ENCODE measurements at places on chromosomes 2 and 18.

GRCh38 chr2:64947885-64948284, 41.3 kb upstream of the SLC1A4 start:
- DNase-seq = no peak

DNA sequence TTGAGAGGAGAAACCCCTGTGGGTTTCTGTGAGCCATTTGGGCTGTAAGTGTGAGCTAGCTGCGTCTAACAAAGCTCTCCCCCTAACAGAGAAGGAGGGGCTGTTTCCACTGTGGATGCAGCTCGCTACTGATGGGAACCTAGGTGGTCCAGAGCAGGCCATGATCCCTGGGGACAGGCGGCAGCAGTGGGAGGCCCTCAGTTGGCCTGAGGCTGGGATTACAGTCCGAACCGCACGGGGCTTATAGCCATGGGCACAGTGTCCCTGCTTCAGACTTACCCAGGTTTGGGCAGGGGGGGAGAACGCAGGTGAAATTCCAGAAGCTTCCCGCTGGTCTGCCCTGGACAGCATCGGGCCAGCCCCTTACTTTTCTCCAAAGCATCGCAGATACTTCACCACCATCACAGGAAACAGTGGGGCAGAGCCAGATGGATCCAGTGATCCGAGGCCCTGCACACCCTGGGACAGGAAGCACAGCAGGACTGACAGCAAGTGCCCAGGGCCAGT, 139.4 kb downstream of the SEPTIN10 start:
- no peak for DNase-seq

GRCh38 chr2:239291475-239292350, 109.1 kb downstream of the HDAC4 start:
- DNase-seq = no peak

- DNase-seq = no peak
Observed at GRCh38 chr2:180057706-180058412, 50.8 kb upstream of the CWC22 start.

DNA sequence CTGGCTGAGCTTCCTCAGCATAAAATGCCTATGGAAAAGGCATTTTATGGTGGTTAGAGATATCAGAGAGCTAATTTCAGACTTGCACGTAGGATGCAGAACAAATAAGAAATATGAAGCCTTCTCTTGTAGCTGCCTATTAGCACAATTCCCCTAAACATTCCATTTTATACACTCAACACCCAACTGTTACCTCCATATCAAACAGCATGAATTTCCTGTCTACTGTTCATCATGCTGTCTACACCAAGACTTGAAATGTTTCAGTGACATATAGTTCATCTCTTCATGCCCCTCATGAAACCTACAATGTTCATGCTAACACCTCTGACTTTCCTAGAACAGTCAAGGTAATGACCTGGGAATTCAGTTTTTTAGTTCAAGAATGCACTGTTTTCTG, 249.9 kb downstream of the PIEZO2 start:
- no peak for DNase-seq

DNA sequence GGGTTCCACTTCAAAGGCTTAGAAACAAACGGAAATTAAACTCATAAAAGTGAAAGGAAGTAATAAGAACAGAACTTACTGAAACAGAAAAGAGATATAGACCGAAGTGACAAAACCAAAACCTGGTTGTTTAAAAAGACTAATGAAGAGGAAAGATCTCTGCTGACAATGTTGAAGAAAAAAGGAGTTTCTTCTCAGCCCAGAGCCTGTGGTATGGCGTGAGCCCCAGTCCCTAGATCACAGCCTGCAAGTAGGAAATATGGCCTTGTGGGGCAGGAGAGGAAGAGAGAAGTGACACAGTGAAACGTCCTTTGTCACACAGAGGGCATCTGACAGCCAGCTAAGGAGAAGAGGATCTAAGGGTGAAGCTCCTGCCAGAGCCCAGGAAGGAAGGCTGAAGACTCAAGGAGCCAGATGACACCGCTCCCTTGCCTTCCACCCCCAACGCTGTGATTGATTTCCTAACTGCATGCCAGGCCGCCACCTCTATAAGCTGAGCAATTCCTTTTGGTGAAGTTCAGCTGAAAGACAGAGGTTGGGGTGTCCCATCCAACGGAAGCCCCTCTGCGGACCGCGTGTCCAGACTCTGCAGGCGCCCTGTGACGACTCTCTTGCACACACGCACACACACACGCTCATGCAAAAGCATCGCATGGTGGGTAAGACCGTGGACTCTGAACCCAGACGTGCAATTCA, 141.1 kb downstream of the HDAC4 start:
- DNase-seq = no peak

GRCh38 chr2:186308347-186308746, 177.7 kb upstream of the ZC3H15 start:
- DNase-seq = peak; percentile 31

DNA sequence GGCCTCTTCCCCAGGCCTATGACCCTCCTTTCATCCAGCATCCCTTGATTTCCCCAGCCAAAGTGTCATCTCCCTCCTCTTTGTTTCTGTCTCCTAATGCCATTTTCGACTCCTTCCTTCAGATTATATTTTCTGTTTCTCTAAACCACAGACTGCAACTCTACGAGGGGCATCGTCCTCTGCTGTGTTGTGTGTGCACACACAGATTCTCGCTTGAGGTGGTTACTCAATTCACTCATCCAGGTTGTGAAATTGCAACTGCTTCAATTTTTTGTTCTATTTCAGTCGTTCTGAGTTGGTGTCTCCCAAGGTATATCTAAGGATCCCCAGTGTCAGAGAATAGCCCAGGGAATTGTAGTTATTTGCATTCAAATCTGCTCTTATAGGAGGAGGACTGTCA, 113.5 kb upstream of the NDUFV2 start:
- DNase-seq = no peak

DNA sequence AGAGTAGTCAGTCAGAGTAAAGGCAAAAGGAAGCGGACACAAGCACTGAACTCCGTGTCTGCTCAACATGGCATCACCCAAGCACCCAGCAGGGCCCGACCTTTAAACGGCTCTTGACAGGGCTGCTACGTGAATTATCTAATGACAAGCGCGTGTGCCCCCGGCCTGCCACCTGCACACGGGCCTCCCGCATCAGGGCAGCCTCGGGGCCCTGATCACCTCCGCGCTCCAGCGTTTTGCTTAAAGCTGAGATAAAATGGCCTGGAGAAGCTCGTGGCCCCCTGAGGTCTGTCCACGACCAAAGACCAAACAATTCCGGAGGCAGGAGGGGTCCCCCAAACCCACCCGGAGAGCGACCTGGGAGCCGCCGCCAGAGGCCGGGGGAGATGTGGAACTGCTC, 376 bp downstream of the NDUFA10 start:
- DNase-seq = peak; percentile 26

DNA sequence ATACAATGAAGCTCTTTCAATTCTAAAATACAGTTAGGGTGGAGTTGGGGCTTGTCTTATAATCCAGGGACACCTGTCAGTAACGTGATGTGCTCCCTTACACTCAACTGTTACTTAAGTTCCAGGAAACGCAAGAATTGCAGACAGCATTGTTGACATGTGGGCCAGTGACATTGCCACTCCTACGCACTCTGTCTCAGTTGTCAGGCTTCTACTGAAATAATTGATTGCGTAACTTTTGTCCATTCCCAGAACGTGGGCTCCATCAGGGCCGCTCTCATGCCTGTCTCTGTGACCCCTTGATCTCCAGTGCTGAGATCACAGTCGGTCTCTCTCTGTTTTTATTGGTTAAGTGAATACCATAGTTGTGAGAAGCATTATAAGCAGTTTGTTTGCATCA, 487.8 kb downstream of the GALR1 start:
- DNase-seq = no peak

DNA sequence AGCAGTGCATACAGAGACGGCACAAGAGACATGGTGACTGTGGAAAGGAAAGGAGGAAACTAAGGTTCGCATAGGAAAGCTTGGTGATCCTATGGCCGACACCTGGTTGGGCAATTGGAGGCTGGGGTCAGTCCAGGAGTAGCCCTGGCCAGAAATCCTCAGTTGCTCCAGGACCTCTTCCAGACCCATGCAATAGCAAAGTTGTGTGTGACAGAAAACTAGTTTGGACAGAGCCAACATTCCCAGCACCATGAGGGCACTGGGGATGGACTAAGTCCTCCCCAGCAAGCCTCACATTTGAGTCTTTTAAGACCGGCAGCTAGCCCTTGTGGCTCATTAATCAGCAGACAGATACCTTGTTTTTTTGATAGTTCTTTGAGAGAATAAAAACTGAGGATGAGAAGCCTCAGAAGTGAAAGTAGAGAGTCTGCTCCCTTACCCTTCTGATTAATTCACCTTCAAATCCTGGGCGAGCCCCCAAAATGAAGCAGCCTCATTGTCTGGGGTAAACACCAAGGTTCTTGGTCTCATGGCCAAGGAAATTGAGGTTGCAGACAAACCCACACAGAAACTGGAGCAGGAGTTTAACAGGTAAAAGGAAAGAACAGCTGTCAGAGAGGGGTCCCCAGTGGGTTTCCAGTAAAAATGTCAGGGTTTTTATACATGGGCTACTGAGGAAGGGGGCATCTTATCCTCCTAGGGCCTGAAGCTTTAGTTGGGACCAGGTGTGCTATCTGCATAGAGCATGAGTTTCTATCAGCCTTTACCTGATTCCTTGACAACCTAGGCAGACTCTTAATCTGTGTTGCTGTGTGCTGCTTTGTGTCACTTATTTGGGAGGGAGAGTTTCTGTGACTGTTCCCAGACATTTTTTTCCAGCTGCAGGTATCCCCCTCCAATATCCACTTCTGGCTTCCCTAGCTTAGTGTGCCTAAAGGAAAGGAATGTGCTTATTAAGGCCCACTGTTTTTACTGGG, 39.1 kb downstream of the STK17B start:
- peak; percentile 36 for DNase-seq

DNA sequence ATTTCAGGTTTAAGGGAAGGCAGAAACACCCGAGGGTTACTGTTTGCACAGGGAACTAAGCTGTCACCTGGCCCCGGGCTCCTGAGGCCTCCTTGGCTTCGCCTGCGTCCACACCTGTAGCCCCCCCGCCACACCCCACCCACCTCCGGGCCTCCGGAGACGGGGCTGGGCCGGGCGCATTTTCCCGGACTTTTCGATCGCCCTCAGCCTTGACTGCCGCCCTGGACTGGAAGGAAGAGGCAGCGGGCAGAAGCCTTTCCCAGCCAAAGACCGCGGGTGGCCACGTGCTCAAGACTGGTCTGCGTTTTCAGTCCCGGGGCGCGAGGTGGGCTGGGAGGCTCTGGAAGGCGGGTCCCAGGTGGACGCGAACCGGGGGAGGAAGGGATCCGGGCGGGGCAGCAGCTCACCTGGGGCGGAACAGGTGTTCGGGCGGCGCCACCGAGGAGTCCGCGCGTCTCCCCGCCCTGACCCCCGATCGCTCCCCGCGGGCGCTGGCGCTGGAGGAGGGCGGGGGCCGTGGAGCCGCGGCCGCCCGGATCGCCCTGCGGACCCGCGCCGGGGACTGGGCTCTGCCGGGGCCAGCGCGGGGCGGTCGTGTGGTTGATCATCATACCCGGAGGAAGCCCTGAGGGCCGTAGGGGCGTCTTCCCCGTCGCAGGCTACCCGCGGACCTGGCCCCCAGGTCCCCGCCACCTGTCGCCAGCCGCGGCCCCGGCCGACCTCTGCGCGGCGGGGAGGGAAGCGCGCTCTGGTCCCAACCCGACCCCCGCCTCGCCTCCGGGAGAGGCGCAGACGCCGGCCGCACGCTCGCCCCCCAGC, 3.2 kb downstream of the ID2 start:
- peak; percentile 44 for DNase-seq

DNA sequence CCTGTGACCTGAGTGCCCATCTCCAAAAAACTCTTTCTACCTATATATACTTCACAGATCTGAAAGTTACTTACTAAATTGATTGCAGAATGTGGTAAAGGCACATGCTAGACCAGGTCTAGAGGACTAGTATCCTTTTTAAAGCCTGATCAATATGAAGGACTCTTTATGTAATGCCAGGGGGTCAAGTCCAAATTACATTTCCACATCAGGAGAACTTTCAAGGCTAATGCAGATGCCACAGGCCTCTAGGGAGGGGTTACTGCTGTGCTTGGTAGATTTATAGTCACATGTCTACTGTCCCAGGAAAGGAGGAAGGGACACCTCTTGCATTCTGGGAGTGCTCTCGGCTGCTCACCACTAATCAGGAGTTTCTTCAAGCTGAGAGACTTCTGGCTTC, 118.4 kb upstream of the NOSTRIN start:
- no peak for DNase-seq

GRCh38 chr2:172462849-172463381, 35.5 kb downstream of the ITGA6 start:
- DNase-seq = no peak

DNA sequence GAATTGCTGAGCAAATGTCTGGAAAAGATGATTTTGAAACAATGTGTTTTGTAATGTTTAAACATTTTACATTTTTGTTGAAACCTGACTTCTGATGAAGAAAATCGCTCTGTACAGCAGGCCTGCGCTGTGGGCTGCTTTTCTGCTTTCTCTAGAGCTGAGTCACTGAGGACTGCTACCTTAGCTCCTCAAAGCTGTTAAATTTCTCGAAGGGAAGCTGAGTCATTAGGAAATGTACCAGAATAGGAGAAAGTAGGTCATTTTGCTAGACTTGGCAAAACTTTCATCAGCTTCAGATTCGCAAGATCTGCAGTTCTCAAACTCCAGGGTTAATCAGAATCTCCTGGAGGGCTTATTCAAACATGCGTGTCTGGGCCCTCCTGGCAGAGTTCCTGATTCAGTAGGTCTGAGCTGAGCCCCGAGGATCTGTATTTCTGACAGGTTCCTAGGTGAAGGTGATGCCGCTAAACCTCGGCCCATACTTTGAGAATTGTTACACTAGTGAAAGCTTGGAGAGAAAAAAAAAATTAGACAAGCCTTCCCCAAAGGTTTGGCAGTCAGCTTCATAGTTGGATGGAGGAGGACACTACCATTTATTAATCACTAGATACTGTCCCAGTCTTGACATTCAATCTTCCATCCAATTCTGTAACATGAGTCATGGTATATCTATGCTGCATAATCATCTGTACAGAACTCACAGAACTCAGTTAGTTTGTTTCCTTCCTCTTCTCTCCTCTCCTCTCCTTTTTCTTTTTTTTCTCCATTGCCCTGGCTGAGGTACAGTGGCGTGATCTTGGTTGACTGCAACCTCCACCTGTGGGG, 297.6 kb downstream of the PARD3B start:
- peak; percentile 84 for DNase-seq

GRCh38 chr18:6281874-6282273, 132.8 kb downstream of the L3MBTL4 start:
- no peak for DNase-seq

- DNase-seq = peak; percentile 53
Observed at GRCh38 chr2:8679827-8680731, 1.8 kb upstream of the ID2 start.

DNA sequence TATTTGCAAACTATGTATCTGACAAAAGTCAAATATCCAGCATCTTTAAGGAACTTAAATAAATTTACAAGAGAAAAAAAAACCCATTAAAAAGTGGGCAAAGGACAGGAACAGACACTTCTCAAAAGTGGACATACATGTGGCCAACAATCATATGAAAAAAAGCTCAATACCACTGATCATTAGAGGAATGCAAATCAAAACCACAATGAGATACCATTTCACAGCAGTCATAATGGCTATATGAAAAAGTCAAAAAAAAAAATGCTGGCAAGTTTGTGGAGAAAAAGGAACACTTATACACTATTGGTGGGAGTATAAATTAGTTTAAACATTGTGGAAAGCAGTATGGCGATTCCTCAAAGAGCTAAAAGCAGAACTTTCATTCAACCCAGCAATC, 130.3 kb upstream of the LHCGR start:
- no peak for DNase-seq

- no peak for DNase-seq
Observed at GRCh38 chr2:176692533-176692932, 423.3 kb downstream of the MTX2 start.

- DNase-seq = peak; percentile 41
Observed at GRCh38 chr2:215966951-215967350, 46.4 kb downstream of the MREG start.

- no peak for DNase-seq
Observed at GRCh38 chr2:232367016-232367415, 11.5 kb upstream of the ALPP start.
